BJ (cell line): ENCODE measurements at places on chromosomes 4 and X.

GRCh38 chr4:84614891-84615290 lies 32.0 kb downstream of the CDS1 start:
- no peak for DNase-seq

DNA sequence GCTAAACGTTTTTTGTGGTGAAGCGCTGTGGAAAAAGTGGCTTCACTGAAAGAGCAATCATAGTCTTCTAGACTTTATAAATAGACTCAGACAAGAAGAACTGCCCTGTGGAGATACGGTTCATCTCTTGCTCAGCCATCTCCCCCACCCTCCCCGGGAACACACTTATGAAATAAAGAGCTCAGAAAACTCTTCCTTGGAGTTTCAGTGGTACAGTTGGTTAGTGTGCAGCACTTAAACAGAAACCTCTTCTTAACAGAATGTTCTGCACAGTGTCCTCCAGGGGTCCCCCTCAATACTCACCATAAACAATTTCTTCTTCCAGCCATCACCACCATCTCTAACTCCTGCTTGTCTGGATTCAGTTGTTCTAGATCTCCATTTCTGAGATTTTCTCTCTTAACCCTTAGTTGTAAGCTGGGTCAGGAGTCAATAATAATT lies 313.0 kb downstream of the ARHGAP10 start:
- DNase-seq, result no peak

DNA sequence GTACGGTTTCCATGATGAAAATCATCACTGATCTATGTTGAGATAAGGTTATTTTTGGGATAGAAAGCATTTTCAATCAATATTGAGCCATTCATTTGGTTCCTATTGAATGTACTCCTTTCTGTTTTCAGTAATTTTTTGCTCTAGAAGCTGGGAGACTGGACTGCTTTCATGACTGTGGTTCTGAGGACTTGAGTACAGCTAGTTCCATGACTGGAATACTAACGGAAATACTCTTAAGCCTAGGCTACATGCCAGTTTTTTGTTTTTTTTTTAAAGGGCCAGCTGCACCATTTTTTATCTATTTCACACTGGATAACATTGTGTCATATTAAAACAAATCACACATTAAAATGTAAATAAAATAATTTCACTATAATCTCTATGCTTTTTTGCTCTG lies 16.7 kb downstream of the PRR32 start:
- no peak for DNase-seq

DNA sequence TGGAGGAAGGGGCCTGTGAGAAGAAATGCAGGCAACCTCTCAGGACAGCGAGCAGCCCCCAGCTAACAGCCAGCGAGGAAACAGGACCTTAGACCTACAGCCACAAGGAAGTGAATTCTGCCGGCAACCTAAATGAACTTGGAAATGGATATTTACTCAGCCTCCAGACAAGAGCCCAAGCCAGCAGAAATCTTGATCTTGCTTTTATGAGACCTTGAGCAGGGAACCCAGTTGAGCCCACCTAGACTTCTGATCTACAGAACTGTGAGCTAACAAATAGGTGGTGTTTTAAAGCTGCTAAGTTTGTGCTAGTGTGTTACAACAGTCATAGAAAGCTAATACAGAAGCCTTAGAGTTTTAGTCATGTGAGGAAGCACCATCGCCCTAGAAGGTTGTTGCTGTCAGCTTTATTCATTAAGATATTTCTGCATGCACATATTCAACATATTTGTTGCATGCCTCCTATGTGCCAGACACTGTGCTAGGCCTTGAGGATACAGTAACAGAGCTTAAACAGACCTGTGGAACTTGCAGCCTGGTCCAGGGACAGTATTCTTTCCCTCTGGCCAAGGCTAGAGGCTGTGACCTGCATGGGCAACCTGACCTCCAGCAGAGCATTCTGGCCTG lies 50.3 kb downstream of the NALF2 start:
- DNase-seq, result no peak

DNA sequence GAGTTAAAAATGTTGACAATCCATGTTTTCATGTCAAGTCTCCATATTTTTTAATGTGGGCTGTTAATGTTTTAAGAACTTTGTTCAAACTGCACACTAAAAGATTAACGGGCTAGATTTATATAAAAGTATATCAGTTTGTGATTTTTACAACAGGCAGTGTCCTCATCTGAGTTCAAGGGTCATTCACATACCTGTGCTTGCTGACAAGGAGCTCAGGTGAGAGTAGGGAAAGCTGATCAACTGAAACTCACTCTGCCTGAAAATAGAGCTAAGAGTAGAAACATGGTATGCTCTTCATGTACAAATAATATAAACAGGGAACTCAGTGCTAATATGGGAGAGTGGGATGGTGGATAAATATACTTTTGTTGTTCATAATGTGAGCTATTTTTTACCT lies 102.3 kb upstream of the DKK2 start:
- DNase-seq, result no peak

DNA sequence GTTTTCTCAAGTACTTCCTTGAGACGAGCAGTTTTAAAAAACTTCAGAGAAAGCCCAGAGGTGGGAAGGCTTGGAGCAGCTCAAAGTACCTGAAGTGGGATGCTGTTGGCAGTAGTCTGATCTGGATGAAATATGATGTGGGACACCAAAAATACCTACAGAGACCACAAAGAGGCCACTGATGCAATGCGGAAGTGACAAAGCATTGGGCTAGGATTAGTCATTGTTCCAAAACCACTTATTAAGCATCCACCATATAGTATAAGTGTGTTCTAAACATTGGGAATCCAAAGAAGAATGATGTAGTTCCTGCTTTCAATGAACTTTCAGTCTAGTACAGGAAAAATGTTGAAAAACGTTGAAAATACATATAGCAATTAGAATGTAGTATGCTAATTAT lies 386.1 kb upstream of the CNKSR2 start:
- no peak for DNase-seq

- no peak for DNase-seq
Measured at GRCh38 chr4:146522869-146523205, 1.1 kb upstream of the SLC10A7 start.

- no peak for DNase-seq
Measured at GRCh38 chrX:119708936-119709335, 16.0 kb upstream of the SEPTIN6 start.

- DNase-seq, result no peak
Measured at GRCh38 chr4:23324021-23324690, 565.7 kb downstream of the PPARGC1A start.

DNA sequence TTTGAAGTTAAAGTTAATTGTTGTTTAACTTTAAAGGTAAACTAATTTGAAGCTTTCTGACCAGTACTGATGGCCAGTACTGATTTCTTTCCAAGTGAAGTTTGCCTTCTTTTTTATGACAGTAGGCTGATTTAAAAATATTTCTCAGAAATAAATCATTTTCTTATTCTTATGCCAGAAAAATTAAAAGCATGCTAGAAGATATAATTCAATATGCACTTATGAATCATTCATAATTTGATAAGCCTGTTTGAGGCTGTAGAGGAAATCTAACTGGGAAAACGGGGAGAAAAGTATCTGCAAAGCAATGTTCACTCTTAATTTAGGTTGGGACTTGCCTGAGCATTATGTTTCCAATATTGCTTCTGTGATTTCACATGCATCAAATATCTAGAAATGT lies 1112.0 kb upstream of the INTU start:
- no peak for DNase-seq

- no peak for DNase-seq
Measured at GRCh38 chrX:31588355-31588754, 516.5 kb upstream of the FTHL17 start.

DNA sequence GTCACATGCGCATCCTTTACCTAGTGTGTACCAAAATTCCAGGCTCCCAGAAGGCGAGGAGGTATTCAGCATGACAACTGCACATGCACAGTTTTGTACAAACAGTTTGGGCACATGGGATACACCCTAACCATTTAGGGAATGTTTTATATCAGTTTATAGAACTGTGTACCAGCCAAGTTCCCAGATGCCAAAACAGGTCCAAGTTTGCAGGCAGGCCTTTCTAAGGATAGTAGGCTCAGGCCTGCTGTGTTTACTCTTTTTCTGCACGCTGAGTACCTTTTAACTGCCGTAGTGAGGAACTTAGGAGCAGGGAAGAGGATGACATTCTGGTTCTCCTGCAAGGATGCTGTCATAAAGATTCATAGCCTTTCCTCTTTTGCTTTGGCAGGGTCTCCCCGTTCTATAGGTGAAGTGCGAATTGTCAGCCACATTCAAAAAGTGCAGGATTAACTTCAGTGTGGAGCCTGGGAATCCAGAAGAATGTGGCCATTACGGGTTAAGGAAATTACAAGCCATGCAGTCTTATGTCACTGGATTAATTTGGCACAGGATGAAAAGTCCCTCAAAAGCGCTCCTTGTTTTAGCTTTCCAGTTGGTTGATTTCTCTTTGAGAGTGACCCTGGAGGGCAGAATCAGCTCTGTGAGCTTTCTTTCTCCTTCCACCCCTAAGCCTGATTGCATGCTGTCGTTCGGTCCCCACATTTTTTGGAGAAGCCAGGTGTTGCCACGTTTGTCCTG lies 259.8 kb downstream of the ARHGAP10 start:
- no peak for DNase-seq

DNA sequence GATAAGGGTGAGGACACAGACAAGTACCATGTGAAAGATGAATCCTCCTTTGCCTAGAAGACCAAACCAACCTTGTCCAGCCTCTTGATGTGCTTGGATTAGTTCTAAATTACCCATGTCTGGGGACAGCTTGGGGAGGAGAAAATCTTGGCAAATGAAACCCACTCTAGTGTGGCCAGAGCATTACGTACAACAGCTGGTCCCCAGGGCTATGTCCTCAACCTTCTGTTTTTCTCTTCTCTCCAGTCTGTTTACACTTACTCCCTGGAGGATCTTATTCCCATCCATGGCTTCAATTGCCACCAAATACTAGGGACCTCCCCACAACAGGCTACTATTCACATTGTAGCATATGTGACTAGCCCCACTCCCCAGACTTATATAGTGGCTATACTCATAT lies 384.5 kb downstream of the OPHN1 start:
- DNase-seq, result no peak

DNA sequence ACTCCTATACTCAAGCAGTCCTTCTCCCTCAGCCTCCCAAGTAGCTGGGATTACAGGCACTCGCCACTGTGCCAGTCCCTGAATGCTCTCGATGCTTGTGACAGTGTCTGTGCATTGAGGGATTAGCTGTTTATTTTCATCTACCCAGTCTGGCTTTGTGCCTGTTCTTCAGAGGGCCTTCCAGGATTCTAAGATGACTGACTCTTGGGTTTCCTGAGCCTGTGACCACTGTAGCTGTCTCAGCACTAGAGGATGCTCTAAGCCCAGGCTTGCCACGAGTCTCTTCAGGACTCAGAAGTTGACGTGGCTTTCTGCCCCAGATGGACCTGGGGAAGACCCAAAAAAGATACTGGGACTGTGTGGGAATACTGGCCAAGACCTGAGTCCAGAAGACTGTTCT lies 201.4 kb downstream of the ARHGAP10 start:
- DNase-seq, result no peak

DNA sequence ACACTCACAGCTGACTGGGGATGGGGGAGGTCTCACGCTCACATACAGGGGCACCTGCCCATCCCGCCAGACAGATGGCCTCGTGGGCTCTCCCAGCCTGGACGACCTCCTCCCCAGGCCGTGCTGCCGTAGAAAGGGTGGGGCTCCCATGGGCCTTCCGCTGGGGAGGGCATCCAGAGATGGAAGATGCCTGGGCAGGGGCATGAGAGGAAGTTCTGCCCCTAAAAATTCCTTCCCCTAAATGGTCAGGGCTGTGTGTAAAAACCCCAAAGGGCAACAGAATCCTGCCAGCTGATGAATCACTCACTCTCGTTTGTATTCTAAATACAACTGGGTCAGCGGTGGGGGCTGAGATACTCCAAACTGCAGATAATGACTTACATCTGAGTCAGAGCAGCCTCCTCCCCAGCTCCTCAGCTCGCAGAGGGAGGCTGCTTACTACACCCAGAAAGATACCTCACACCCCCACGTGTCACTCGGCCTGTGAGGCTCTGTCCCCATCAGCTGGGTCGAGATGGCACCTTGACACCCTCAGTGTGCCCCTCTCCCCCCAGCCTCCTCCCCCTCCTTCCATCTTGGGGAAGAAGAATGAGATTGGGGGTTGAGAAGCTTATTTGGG lies 10.1 kb downstream of the WDR1 start:
- peak; percentile 91 for DNase-seq

DNA sequence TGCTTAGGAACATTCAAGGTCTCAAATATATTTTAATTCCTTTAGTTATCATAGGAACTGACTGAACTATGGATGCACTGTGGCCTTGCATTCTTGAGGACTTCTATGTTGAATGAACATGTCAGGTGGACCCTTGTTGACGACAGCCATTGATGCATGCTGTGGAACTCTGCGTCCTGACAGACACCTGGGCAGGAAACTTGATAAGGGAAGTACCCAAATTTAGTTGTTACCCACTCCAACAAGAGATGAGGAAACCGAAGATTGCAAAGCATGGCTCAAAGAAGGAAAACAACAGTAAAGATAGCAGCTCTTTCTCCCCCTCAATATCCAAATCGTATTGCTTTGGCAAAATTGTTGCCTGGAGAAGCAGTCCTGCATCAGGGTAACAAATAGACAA lies 540.0 kb upstream of the NR3C2 start:
- no peak for DNase-seq

DNA sequence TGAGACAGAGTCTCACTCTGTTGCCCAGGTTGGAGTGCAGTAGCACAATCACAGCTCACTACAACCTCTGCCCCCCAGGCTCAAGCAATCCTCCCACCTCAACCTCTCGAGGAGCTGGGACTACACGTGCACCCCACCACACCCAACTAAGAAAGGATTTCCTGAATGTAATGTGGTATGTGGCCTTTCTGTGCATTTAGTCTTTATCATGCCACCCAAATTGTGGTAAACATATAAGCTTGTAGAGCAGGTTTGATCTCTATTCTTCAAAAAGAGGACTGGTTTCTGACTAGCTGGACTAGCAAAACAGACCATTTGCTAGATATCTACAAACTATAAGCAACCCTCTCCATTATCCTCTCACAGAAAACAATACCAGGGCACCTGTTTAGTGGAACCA lies 33.6 kb downstream of the ELOVL6 start:
- no peak for DNase-seq

- DNase-seq, result peak; percentile 23
Measured at GRCh38 chrX:40539214-40540142, 41.3 kb upstream of the ATP6AP2 start.

- no peak for DNase-seq
Measured at GRCh38 chr4:74619931-74620702, 174.2 kb downstream of the BTC start.

GRCh38 chrX:1487401-1487800 lies 34.7 kb upstream of the ASMTL start:
- no peak for DNase-seq

DNA sequence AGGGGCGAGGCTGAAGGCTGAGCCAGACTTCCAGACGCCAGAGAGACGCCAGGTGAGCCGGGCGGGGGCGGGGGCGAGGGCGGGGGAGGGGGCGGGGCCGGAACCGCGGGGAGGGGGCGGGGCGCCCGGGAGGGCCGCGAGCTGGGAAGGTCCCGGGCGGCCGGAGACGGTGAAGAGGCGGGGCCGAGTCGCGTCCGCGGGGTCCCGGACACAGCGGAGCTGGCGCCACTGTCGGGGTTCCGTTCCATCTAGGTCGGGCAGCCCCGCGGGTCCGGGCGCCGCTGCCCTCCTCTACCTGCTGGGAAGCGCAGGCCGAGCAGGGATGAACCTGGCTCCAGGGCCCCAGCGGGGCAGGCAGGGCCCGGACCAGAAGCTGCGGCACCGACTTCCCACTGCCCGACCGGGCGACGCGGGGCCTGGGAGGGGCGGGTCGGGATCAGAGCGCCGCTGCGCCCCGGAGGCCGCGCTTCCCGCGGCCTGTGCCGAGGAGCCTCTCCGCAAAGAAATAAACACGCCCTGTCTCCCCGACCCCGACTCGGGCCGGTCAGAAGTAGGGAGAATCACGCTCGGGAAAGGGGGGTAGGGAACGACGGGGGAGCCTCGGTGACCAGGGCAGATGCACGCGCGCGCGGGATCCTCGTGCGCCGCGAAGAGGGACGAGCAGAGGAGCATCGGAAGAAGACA lies 10.6 kb downstream of the HMX1 start:
- DNase-seq, result no peak
